ENCODE measurements at places on chromosomes 4 and X.

- DNase-seq, result no peak
- no peak overlapping the region for H3K27ac ChIP-seq
- no peak overlapping the region for H3K4me3 ChIP-seq
- no peaks in the 10 kb centered on the region for H3K36me3 ChIP-seq
- H3K4me1 ChIP-seq, result peaks cover 5% of the 10 kb centered on the region
- no peaks in the 10 kb centered on the region for H3K27me3 ChIP-seq
Measured at GRCh38 chr4:168998596-168998995, 11.5 kb downstream of the CBR4 start.

DNA sequence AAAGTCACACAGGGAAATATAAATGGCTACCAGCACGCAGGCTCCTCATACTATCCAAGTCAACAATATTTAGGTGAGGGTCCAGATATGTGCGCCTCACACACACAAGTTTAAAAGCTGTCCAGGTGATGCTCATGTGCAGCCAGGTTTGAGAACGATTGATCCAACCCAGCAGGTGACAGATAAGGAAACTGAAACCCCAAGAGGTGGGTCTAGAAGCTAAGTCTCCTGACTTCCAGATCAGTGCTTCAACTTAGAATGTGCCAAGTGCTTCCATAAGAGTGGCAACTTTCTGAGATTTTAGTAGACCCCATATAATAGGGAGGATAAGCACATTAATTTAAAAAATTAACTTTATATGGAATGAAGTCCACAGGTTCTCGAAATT, 54.4 kb upstream of the NAP1L5 start:
- DNase-seq, result no peak
- H3K36me3 ChIP-seq, result peaks cover 48% of the 10 kb centered on the region
- H3K4me3 ChIP-seq, result no peak overlapping the region
- no peaks in the 10 kb centered on the region for H3K4me1 ChIP-seq

GRCh38 chr4:8410641-8411271, 29.8 kb downstream of the ACOX3 start:
- H3K27me3 ChIP-seq, result no peaks in the 10 kb centered on the region
- H3K36me3 ChIP-seq, result peaks cover 42% of the 10 kb centered on the region
- no peak overlapping the region for H3K4me3 ChIP-seq
- H3K4me1 ChIP-seq, result peaks cover 9% of the 10 kb centered on the region
- no peak for DNase-seq
- no peak overlapping the region for H3K27ac ChIP-seq

DNA sequence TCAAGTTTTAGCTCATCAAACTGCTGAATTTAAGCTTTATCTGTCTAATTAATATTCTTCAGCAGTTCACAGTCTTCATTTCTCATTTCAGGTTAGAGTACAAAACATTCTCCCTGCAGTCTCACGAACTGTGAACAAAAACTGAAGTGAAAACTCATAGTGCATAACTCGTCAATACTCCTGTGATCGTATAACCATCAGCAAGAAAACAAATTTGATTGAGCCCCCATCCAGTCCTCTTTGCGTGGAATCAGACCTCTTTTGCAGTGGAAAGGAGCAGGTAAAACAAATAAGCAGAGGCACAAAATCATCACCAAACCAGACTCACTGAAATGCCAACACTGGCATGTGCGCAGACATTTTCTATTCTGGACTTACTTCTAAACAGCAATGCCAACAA, 12.7 kb downstream of the ADAM29 start:
- DNase-seq, result no peak
- H3K4me1 ChIP-seq, result no peaks in the 10 kb centered on the region
- no peaks in the 10 kb centered on the region for H3K36me3 ChIP-seq
- no peak overlapping the region for H3K4me3 ChIP-seq
- no peak overlapping the region for H3K27ac ChIP-seq
- no peaks in the 10 kb centered on the region for H3K27me3 ChIP-seq

DNA sequence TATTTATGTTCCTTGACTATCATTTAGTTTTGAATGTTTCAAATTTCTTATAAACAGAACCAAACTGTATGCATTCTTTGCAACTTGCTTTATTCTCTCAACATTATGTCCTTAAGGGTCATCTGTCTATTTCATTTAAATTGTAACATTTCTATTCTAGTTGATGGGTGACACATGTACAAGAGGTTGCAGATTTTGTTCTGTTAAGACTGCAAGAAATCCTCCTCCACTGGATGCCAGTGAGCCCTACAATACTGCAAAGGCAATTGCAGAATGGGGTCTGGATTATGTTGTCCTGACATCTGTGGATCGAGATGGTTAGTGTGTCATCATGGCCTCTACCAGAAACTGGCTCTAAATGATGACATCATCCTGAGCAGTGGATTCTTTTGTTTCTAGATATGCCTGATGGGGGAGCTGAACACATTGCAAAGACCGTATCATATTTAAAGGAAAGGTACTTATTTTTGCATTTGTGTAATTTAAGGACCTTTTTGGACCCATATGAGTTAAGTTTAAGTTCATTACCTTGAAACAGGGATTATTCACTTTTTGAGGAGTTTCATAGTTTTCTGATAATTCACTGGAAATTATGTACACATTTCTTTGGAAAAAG, 6.1 kb downstream of the LIAS start:
- H3K27me3 ChIP-seq, result no peaks in the 10 kb centered on the region
- no peaks in the 10 kb centered on the region for H3K36me3 ChIP-seq
- H3K4me3 ChIP-seq, result no peak overlapping the region
- H3K4me1 ChIP-seq, result no peaks in the 10 kb centered on the region

DNA sequence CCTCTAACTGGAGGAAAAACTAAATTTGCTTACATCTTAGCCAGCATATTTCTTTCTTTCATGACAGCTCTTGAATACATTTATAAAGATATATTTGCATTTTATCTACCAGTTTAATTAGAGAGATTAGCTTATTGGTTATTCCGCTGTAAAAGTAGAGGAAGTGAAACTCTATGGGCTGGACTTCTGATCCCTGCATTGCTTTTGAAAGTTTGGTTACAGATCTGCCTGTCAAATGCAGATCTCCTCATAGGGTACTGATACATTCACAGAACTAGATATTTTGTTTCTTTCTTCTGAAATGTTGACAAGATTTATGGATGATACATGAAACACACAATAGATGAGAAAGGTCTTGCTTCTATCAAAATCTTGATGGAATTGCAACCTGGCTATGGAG, 581.4 kb upstream of the AADAT start:
- no peaks in the 10 kb centered on the region for H3K36me3 ChIP-seq
- no peaks in the 10 kb centered on the region for H3K4me1 ChIP-seq
- no peak overlapping the region for H3K4me3 ChIP-seq
- no peak overlapping the region for H3K27ac ChIP-seq
- H3K27me3 ChIP-seq, result no peaks in the 10 kb centered on the region

DNA sequence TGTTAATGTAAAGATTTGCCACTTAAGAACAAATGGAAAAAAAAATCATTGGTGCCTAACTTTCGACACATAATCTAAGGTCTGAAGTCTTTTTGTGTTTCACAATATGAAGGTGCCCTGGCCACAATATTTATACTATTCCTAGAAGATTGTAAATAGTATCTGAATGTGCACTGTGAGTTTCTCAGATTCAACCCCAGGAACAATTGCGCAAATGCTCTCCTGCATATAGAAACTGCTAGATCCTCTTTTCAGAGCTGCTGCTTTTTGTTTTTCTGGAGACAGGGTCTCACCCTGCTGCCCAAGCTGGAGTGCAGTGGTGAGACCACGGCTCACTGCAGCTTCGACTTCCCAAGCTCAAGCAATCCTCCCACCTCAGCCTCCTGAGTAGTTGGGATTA, 480.1 kb upstream of the FTHL17 start:
- DNase-seq, result no peak
- H3K4me3 ChIP-seq, result no peak overlapping the region
- H3K27me3 ChIP-seq, result no peaks in the 10 kb centered on the region
- no peaks in the 10 kb centered on the region for H3K36me3 ChIP-seq
- no peaks in the 10 kb centered on the region for H3K4me1 ChIP-seq
- H3K27ac ChIP-seq, result no peak overlapping the region

Data from vagina (tissue), 2 donors.